RCC 7860 (cell line): ENCODE measurements at places on chromosomes 11 and 22.
A peak's percentile ranks its signal among the peaks of the same experiment; 100 is the strongest.

DNA sequence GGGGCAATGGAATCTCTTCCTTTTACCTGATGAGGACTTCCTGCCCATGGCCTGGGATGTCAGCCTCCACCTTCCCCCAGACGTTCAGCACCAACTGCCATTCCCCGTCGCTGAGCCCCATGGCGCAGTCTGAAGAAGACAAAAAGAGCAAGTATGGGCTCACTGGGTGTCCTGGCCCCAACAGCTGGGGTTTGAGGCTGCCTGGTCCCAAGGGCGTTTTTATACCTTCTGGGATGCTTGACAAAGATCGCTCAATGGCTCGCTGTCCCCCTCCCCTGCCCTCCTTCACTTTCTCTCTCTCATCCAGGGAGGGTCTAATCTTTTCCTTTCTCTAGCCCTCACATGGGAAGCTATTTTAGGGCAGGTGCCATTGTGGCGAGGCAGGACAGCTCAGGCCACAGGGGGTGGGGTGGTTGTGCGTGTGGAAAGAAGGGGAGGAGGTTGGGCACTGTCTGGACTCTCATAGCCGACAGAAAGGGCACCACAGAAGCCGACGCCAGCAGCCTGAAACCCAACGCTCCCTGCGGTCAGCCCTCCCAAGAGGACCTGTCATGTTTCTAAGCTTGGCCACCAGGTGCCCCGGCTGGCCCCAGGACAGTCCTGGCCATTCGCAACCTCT is at the start of gene MB:
Gene MB (minus strand): TSS at position 193 of the 619 bp plus-strand sequence. CDS start 72 bp downstream, at position 121.
- DNase-seq = no peak

GRCh38 chr11:105448703-105449079 is 161.2 kb upstream of the GRIA4 start:
- DNase-seq = no peak

GRCh38 chr11:613369-613968 is 2.3 kb downstream of the IRF7 start:
- peak; percentile 20 for DNase-seq

- no peak for DNase-seq
Observed at GRCh38 chr11:35842958-35843357, 100.9 kb upstream of the LDLRAD3 start.

GRCh38 chr22:19499236-19499879 is 19.6 kb downstream of the CDC45 start:
- DNase-seq = no peak

GRCh38 chr11:116336540-116336939 is 436.2 kb downstream of the BUD13 start:
- no peak for DNase-seq

GRCh38 chr11:105324156-105324555 is 184.6 kb upstream of the CARD18 start:
- no peak for DNase-seq

GRCh38 chr11:110184456-110184855 is 91.3 kb downstream of the ZC3H12C start:
- DNase-seq = no peak

GRCh38 chr11:70028147-70028855 is 49.8 kb upstream of the ANO1 start:
- no peak for DNase-seq

GRCh38 chr11:32309530-32310213 is 125.7 kb downstream of the WT1 start:
- DNase-seq = no peak
